A549 treated with DMSO at 1 μM for 4 hours (cell line): ENCODE measurements at places on chromosomes 6 and 20. TPM values are rescaled to one million over a fixed set of nuclear protein-coding genes. Genes with fewer than 3 reads are reported as not detected.

PRL gene
- total RNA-seq, result not detected in 5 replicates

NEURL2 gene
- total RNA-seq, result 0.88 to 1.3 TPM (median 1.2 TPM) in 5 replicates

UST gene
- 2.6 to 3.0 TPM (median 2.8 TPM) in 5 replicates for total RNA-seq

BMP5 gene
- total RNA-seq, result 0.03 to 0.05 TPM in 2 of 5 replicates, not detected in the others

MPIG6B gene
- not detected in 5 replicates for total RNA-seq

DUSP15 gene
- total RNA-seq, result 0.61 to 1.5 TPM (median 0.91 TPM) in 5 replicates
